ENCODE measurements at places on chromosomes 4 and X. TPM values are rescaled to one million over a fixed set of nuclear protein-coding genes. Genes with fewer than 3 reads are reported as not detected.

GRCh38 chrX:17656035-17656418 is 81.3 kb upstream of the SCML1 start:
- no peak for DNase-seq

DNA sequence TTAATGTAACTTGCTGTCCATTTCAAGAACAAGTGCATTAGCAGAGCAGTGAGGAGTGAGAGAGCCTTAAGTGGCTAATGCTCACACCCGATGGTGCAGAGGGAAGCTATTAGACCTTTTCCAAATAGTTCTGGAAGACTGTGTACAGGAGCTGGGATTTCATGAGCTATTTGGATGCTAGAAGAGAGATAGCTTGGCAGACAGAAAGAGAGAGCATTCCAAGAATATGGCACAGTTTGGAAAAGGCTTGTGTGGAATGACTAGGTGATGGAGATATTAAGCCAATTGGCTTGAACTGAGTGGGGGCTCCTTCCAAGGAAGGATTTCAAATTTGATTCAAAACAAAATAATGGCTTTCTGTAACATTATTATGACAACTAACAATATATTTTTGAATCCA is 1097.2 kb upstream of the TENM3 start:
- no peak for DNase-seq

- no peak for DNase-seq
Observed at GRCh38 chr4:111393781-111394180, 751.5 kb upstream of the FAM241A start.

- DNase-seq: no peak
Observed at GRCh38 chrX:154471839-154472684, 7.0 kb downstream of the LAGE3 start.

DNA sequence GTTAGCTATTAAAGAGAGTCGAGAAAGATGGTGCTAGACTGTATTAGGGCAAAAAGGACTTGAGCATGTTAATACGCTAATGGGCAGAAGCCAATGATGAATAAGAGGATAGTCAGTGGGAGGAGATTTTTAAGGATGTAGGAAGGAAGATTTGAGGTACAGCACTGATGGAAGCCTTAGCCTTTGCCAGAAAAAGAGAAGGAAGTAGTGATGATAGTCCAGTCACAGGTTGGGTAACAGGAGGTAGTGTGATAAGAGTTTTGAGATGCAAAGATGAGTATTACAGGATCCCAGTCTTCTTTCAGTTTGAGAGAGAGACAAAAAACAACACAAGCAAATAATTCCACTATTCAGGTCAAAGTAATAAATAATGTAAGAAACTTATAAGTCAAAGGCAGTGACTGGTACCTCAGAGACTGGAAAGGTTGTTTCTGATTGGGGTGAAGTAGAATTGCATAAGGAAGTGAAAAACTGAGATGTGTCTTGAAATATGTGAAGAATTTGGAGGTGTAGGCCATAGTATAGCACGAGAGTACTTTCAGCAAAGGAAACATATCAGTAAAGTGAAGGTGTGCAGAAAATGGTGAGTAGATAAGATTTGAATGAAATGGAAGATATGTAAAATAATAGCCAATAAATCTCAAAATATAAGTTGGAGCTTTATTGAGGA is 22.1 kb upstream of the NDNF start:
- no peak for DNase-seq

DNA sequence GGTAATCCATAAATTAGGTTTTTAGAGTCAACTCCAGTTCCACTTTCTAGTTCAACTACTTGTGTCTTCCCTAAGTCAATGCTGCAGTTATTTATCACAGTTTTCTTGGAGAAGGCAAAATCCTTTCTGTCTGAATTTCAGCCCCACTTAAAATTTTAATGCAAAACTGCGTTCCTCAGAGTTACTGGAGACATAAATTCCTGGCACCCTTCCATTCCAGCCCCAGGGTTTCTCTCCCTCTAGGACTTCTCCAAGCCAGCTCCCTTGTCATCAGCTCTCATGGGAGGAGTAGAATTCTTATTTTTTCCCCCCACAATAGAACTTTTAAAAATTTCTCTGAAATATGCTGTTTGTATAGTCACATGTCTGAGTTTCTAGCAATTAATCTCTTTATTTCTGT is 50.6 kb upstream of the PHOX2B start:
- DNase-seq: no peak

GRCh38 chr4:137635601-137636000 is 103.3 kb upstream of the PCDH18 start:
- no peak for DNase-seq

GRCh38 chr4:174218127-174218790 is 65.2 kb downstream of the FBXO8 start:
- no peak for DNase-seq

- DNase-seq: no peak
Observed at GRCh38 chrX:71550578-71550977, 17.7 kb downstream of the OGT start.

- DNase-seq: no peak
Observed at GRCh38 chr4:158121161-158121579, 51.7 kb downstream of the GASK1B start.

- no peak for DNase-seq
Observed at GRCh38 chr4:80249144-80249543, 17.3 kb upstream of the FGF5 start.

GRCh38 chr4:176444741-176445140 is 125.0 kb downstream of the SPCS3 start:
- DNase-seq: no peak

DNA sequence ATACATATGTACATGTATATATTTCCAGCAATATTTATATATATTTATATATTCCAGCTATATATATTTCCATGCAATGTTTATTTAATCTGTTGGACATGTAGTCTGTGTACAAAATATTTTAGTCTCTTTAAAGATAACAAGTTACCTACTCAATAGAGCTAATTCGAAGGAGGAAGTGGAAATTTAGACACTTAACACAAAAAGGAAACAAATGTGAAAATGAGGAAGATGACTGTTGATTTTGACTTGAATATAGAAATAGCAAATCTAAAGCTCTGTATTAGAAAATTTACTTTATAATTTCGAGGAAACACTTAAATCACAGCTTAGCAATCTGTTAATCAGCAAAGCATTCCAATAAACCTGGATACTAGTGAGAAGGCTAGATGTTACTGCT is 1064.4 kb downstream of the PCDH7 start:
- no peak for DNase-seq

DNA sequence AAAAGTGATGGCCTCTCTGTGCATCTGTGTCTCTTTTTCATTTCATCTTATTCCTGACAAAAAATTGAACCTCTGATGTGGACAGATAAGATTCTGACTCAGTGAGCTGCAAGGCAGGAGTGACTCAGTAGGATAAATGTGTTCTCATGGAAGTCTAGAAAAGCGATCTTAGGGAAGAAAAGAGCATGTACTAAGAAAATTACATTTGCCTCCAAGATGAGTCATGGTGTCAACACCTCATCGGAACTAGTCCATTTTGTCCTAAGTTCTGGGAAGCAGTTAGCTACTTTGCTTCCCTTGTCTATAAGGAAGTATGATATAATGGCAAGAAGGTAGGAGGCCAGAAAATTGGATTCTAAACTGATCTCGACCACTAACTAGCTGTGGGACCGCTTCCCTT is 83.5 kb upstream of the AFF2 start:
- no peak for DNase-seq

- DNase-seq: no peak
Observed at GRCh38 chr4:8682725-8683124, 90.2 kb downstream of the CPZ start.

- no peak for DNase-seq
Observed at GRCh38 chr4:135281230-135281629, 1079.6 kb upstream of the PABPC4L start.

DNA sequence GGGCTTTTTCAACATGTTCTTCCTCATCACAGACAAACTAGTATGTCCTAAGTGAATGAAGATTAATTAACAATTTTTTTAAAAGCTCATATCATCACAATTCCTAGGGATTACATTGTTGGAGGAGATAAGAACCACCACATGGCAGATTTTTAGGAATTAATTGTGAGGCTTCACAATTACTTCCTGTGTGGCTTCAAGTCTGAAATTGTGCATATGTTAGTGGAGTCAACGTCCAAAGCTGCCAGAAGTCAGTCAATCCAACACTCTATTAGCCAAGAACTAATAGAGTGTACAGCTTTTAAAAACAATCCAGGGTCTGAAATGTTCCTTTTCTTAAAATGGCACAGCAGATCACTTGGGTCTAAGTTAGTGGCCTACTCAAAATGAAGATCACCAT is 49.3 kb upstream of the C1QTNF7 start:
- no peak for DNase-seq

GRCh38 chrX:10039821-10040793 is 72.9 kb downstream of the CLDN34 start:
- no peak for DNase-seq

DNA sequence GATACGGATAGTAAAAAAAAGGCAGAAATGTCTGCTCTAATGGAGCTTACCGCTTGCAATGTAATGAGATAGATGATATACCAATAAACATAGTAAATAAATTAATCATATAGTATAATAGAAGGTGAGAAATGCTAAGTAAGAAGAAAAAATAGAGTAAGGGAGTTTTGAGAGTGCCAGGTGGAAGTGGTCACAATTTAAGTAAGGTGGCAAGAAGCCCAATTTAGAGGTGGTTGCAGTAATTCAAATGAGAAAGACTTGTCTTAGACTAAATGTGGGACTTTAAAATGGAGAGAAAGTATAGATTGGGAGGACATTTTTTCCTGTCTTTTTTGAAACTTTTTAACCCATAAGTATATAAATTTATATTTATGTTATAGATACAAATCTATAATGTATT is 26.0 kb downstream of the TBC1D19 start:
- DNase-seq: no peak

- no peak for DNase-seq
Observed at GRCh38 chrX:134006484-134007161, 21.2 kb upstream of the GPC3 start.

- DNase-seq: no peak
Observed at GRCh38 chrX:78133238-78133960, 6.1 kb downstream of the TAF9B start.

- no peak for DNase-seq
Observed at GRCh38 chr4:163495900-163496299, 1.4 kb downstream of the TMA16 start.

DNA sequence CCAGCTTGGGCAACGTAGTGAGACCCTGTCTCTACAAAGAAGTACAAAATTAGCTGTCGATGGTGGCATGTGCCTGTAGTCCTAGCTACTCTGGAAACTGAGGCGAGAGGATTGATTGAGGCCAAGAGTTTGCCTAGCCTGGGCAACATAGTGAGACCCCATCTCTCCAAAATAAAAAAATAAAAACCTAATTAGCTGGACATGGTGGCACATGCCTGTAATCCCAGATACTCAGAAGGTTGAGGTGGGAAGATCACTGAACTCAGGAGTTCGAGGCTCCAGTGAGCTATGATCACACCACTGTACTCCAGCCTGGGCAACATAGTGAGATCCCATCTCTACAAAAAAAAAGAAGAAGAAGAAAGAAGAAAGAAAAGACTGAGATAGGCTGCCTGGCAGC is 17.4 kb downstream of the PLAC1 start:
- DNase-seq: no peak

GRCh38 chrX:40414335-40414734 is 166.4 kb upstream of the ATP6AP2 start:
- DNase-seq: no peak

GRCh38 chrX:40158036-40158706 is 60.4 kb upstream of the BCOR start:
- DNase-seq: no peak

DNA sequence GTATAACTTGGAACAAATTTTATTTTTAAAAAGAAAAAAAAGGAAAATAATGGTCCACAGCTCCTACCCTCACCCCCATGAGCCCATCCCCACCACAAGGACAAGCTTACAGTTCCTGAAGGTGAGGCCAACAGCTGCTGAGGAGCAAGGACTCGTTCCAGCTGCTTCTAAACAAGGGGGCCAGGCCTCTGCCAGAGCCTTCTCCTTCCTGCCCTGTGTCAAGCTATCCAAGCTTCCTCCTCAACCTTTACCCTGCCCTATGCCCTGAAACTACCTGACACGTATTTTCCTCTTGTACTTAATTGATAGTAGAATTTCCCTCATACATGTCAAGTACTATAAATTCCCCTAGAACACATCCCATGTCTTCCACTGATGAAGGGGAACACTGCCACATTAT is 8.8 kb downstream of the SH3D19 start:
- no peak for DNase-seq

Gene TBC1D9
- not detected for total RNA-seq

Gene GNRHR
- total RNA-seq: not detected

Gene STATH
- total RNA-seq: not detected

Gene PROM1
- total RNA-seq: not detected

Gene PABPC5
- not detected for total RNA-seq

Gene ASB12
- total RNA-seq: not detected

Gene DTHD1
- total RNA-seq: 0.26 TPM

Gene HPGDS
- total RNA-seq: not detected

Gene TMPRSS11B
- not detected for total RNA-seq

Gene ATOH1
- total RNA-seq: not detected

Gene ANXA10
- not detected for total RNA-seq

Gene COX7B2
- total RNA-seq: not detected
